Thymus (tissue), 14 donors: ENCODE measurements at places on chromosomes 1 and 21. TPM values are rescaled to one million over a fixed set of nuclear protein-coding genes. Genes with fewer than 3 reads are reported as not detected.
A peak's percentile ranks its signal among the peaks of the same experiment; 100 is the strongest.

The LCE3D gene
- not detected for total RNA-seq

The XCL1 gene
- 10.7 TPM for total RNA-seq

The TRIM67 gene
- total RNA-seq: 0.05 TPM

The CRYAA gene
- total RNA-seq: not detected

The ZSWIM5 gene
- 0.24 TPM for total RNA-seq

The ANKRD35 gene
- total RNA-seq: 0.28 TPM

- DNase-seq: no peak
Observed at GRCh38 chr1:51070640-51071039, 31.4 kb upstream of the C1orf185 start.

- no peak for DNase-seq
Observed at GRCh38 chr1:221032637-221033280, 153.5 kb downstream of the HLX start.

DNA sequence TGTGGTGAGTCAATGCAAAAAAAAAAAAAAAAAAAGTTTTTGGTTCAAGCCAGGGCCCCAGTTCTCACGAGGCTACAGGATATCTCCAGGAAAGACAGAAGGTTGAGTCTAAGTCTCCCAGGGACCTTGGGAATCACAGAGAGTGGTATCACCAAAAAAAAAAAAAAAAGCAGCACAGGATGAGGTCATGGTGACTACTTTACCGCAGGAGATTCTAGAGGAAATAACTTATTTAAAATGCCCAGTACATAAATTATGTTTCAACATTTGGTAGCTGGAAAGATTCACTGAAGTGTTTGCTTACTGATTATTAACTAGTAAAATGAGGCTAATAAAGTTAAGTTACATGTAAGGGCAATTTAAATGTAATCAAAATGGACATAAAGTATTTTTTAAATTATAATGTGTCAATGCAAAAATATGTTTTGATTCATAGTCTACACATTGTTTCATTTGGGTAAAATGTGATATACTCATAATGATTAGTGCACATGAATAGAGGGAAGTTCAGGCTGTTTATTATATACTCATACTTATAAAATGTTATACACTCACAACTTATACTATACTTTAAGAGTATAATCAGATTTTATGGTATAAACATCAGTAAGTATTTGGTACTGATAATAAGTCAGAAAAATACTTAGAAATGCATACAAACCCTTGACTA lies 84.1 kb downstream of the PLPPR5 start:
- DNase-seq: no peak

DNA sequence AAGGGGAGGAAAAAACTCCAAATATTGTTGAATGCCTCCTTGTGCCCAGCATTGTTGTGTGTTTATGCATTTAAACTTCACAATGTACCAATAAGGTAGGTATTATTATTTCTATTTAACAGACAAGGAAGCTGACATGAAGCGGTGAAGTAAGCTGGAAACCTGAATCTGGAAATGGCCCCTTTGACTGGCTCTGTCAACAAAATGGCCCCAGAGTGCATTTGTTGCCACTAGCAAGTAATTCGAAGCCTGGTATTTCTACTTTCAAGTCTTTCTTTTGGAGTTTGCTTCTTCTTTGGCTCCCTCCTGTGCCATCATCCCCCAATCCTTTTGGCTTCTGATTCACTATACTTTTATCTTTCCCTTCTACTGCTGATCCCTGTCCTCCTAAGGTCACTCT lies 23.1 kb downstream of the CRYZL1 start:
- DNase-seq: no peak

- no peak for DNase-seq
Observed at GRCh38 chr1:213110349-213111300, 59.6 kb downstream of the RPS6KC1 start.

- DNase-seq: no peak
Observed at GRCh38 chr21:42763581-42764442, 110.4 kb downstream of the PDE9A start.

DNA sequence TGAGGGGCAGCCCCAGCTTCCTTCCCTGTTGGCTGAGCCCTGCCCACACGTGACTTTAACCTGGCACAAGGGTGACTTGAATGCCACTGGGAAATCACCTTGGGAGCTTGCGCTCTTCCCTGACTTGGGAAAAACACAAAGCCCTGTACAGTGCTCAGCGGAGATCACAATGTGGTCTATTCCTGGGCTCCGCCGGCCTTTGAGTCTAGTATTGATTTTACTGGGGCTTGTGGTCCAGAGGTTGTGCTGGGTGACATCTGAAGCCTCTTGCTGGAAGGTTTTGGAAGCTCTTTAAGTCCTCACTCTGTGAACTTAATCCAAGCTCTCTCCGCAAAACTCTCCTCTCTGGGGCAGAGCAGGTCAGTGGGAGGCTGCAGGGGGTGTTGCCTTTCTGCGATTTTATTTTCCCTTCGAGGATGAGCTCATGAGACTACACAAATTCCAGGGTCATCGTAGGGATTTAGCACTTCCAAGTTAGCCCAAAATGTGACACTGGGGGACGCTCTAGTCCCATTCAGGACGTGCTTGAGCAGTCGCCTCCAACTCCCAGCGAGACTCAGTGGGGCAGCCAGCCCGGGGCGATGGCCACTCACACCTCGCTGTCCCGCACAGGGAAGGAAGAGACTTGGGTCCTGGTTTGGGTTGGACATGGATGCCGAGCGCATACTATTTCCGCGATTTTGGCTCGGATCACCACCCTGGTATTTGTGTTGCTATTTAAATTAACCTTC lies 291.9 kb upstream of the AJAP1 start:
- DNase-seq: no peak

DNA sequence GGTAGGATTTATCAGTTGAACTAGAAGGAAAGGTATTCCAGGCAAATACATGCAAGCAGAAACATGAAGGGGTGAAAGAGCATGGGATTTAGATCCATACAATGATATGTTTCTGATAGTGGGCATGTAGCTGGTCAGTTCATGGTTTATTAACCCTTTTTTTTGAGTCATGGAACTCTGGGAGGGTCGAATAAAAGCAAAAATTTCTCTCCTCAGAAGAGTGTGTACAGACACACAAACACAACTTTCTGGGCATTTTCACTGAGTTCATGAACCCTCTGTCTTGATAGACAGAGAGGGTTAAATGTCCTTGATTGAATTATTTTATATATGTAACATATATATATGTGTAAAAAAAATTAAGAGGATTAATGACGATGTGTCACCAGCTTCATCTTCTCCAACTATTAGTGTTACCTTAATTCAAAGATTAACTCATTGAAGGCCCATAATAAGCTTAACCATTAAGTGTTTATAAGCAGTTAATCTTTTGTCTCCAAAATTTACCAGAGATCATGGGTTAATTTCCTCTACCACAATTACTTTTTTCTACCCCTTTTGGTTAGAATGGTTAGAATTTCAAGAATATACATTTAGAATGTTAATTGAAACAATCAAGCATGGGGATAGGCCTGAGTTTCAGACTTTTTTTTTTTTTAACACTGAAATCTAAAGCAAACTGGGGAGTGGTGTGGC lies 4.6 kb downstream of the JUN start:
- DNase-seq: no peak

GRCh38 chr1:40646315-40646714 lies 19.2 kb downstream of the RIMS3 start:
- no peak for DNase-seq

GRCh38 chr1:83747853-83748482 lies 251.0 kb downstream of the TTLL7 start:
- no peak for DNase-seq

- DNase-seq: peak; percentile 71
Observed at GRCh38 chr1:167627865-167628641, 2.0 kb upstream of the RCSD1 start.

- DNase-seq: no peak
Observed at GRCh38 chr1:12220890-12221289, 8.9 kb upstream of the VPS13D start.

- DNase-seq: no peak
Observed at GRCh38 chr1:212507369-212507768, 74.6 kb downstream of the NENF start.

DNA sequence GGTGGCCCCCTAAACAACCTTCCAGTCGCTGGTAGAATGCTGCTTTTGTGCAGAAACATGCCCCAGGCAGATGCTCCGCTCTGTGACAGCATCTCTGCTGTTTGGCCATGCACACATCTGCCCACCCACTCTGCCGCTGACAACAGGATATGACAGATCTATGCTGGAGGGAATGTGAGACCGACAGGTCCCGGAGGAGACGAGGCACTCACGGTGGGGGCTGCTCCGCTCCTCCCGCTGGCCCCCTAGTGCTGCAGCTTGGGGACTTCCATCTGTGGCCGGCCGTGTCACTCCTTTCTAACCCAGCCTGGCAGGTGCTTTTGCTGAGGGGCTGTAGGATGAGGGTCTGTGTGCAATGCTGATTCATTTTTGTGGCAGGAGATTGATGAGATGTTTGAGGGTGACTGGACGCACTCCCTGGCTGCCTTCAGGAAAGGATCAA lies 49.1 kb upstream of the DMRTB1 start:
- DNase-seq: no peak
